ENCODE measurements at places on chromosomes 12 and 14. TPM values are rescaled to one million over a fixed set of nuclear protein-coding genes. Genes with fewer than 3 reads are reported as not detected.
A peak's percentile ranks its signal among the peaks of the same experiment; 100 is the strongest.

DNA sequence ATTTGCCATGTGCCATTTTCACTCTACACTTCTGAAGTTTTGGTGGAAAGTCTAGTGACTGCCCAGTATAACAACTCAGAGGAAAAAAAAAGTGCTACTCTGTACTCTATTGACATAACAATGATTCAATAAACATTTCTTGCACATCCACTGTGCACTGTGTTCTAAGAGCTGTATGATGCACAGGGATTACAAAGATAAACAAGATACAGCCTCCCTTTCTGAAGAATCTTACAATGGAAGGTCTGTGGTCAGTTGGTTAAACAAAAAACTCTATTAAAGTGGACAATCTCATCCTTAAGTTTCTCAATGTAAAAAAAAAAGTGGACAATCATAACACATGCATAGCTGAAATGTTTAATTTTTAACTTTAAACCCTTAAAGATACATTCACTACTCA is 105.7 kb upstream of the RASSF8 start:
- no peak for DNase-seq

- peak; percentile 51 for DNase-seq
Observed at GRCh38 chr12:51951843-51952722, 584 bp downstream of the ACVR1B start.

GRCh38 chr12:101891462-101891971 is 14.1 kb downstream of the DRAM1 start:
- DNase-seq = no peak

GRCh38 chr12:55850893-55851292 is 8.2 kb upstream of the MMP19 start:
- DNase-seq = no peak

DNA sequence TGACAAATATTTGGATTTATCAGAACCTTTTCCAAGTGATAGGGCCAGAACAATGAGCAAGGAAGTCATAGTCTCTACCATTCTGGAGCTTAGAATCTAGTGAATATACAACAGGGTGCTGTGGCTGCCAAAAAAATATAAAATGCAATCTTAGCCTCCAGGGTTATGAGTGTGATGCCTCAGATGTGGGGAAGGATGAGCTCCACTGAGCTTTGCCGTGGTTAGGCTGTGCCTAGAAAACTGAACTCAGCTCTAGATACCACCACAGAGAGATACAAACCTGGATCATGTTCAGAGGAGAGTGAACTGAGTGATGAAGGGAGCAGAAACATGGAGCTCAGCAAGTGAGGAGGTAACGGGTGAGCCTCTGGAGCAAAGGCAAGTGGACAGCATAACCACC is 138.1 kb upstream of the HIF1A start:
- DNase-seq = no peak

- no peak for DNase-seq
Observed at GRCh38 chr12:79378496-79378895, 312.3 kb downstream of the PAWR start.

DNA sequence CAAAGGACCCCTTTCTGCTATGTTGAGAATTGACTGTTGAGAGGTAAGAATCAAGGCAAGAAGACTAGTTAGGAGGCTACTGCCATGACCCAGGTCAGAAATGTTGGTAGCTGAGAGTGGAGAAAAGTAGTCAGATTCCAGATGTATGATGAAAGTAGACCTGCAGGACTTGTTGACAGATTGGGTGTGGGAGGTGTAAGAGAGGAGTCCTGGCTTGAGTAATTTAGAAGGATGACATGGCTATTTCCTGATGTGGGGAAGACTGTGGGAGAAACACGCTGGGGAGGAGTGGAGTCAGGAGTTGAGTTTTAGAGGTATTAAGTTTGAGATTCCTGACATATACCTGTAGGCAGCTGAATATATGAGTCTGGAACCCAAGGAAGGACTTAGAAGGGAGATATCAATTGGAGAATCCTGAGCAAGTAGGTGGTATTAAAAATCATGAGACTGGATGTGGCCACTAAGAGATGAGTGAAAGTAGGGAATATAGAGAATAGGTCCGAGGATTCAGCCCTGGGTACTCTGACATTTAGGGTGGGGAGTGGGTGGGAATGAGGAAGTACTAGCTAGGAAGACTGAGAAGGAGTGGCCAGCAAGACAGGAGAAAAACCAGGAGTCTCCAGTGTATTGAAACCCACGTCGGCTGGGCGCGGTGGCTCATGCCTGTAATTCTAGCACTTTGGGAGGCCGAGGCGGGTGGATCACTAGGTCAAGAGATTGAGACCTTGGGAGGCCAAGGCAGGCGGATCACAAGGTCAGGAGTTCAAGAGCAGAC is 12.6 kb upstream of the DDX47 start:
- no peak for DNase-seq

DNA sequence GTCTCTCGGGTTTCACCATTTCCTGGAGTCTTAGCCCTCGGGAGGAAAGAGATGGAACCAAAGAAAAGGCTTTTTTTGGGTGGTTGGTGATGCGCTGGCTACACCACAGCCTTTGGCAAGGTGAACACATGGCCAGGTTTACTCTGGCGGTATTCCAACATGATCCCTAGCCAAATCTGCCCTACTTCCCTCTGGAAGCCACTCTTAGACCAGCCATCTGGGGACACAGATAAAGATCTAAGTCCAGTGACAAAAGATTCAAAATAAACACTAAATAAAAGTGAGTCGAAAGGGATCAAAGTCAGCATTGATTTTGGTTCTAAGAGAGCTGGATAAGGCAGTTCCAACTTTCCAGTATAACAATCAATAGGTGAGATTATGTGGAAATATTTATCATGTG is 694.5 kb downstream of the VRK1 start:
- no peak for DNase-seq

DNA sequence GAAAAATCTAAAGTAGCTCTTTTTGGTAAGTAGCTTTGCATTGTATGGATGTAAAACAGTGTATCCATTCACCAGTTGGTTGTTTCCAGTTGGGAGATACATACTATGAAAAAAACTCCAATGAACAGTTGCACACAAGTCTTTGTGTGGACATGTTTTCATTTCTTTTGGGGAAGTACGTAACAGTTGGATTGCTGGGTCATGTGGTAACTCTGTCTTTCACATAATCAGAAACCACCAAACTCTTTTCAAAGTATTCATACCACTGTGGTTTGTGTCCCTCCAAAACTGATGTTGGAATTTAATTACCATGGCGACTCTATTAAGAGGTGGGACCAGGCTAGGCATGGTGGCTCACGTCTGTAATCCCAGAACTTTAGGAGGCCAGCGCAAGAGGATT is 58.9 kb upstream of the RESF1 start:
- no peak for DNase-seq

DNA sequence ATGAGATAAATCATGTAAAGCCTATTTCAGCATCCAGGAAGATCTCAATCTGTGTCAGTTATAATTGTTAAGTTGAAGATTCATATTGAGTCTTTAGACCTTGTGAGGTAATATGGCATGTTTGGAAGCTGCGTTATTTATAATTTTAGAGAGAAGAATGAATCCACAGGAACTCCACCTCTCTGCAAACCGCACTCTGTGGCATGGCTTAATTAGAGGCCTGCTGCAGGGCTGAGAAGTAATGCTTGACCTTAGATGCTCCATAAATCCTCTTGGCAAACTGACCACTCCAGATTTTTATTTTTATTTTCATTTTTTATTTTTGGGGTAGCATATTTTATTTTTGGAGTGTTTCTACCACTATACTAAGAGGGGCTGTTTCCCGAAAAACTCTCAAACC is 28.8 kb downstream of the BCAT1 start:
- no peak for DNase-seq

DNA sequence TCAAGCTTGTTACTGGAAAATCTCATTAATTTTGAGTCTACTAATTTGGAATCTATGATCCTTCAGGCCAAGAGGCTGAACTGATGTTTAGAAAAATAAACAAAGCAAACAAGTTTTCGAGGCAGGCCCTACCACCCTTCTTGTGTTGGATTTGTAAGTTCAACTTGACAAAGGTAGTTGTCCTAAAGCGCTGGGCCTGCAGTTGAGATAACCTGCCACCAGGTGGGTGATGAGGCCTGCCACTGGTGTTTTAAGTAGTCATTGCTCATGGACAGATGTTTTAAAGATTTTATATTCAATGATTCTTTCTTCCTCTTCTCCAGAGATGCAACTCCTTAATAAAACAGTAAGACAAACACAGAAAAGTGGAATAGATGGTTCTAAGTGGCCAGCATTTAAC is 19.4 kb downstream of the ACVRL1 start:
- DNase-seq = no peak

- peak; percentile 54 for DNase-seq
Observed at GRCh38 chr14:76917745-76918255, 91.6 kb downstream of the LRRC74A start.

DNA sequence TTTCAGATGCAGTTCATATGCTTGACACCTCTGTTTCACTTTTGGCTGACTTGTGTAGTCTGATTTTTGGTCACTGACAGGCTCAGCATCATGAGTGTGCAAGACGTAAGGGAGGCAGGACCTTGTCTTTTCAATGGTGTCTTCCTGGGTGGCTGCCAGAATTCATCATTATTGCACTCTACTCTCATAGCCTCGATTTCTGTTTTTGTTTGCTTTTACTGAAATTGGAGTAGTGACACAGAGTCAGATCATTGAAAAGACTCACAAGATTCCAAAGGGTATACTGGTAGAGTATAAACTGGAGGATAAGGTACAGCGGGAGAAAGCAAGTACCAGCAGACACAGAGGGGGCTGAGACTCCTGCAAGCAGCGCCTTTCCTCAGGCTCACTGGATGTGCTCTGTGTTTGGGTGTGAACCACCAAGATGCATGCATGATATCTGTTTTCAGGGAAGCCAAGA is 126.3 kb upstream of the FGD4 start:
- DNase-seq = no peak

DNA sequence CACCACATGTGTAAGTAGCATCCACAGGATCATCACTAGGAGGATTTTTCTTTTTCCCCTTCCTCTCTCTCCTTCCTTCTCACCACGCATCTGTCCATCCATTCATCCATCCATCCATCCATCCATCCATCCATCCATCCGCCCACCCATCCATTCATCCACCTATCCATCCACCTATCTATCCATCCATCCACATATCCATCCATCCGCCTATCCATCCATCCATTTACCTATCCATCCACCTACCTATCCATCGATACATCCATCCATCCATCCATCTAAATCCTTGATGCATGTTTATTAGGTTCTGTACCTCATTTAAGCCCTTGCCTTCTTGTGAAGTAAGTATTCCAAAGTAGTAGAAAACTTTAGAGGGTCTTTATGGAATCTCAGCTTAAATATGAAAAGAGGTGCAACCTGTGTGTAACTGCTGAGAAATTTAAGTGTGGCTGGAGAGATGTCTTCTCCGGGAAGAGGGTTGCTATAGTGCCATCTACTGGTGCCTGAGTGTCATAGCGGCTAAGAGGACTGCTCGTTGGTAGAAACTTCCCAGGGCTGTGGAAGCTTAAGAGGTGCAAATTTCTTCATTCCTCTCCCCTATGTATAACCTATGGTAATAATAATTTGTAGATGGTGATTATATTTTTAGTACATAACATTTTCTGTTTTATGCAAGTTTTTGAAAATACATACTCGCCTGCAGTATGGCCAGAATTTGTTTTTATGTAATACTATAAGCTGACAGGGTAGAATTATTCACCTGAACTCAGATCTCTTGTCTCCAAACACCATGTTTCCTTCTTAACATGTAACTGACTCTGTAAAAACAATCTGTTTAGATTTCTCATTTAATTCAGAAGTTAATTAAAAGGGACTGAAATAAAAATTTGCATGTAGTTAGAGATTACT is 46.0 kb downstream of the MYO1H start:
- DNase-seq = peak; percentile 12

DNA sequence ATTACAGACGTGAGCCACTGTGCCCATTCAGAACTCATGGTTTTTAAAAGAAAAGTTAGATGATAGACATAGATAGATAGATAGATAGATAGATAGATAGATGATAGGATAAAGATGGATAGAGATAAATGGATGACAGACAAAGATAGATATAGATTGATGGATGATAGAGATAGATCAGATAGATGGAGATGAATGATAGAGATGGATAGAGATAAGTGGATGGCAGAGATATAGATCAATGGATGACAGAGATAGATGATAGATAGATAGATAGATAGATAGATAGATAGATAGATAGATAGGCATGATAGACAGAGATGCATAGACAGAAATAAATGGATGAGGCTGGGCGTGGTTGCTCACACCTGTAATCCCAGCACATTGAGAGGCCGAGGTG is 13.7 kb upstream of the SLC25A3 start:
- DNase-seq = no peak

DNA sequence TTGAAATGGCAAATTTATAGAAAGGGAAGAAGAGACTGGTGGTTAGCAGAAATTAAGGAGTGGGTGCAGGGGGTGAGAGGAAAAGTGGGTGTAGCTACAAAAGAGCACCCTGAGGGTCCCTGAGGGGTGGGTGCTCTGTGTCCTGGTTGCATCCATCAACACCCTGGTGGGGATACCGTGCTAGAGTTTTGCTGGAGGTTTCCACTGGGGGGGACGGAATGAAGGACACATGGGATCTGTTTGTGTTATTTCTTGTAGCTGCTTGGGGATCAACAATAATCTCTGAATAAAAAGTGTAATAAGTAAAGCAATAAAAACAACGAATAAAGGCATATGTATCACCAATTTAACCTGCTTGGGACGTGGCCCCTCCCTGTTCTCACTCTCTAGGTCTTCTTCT is 175.3 kb downstream of the KIF26A start:
- DNase-seq = no peak

DNA sequence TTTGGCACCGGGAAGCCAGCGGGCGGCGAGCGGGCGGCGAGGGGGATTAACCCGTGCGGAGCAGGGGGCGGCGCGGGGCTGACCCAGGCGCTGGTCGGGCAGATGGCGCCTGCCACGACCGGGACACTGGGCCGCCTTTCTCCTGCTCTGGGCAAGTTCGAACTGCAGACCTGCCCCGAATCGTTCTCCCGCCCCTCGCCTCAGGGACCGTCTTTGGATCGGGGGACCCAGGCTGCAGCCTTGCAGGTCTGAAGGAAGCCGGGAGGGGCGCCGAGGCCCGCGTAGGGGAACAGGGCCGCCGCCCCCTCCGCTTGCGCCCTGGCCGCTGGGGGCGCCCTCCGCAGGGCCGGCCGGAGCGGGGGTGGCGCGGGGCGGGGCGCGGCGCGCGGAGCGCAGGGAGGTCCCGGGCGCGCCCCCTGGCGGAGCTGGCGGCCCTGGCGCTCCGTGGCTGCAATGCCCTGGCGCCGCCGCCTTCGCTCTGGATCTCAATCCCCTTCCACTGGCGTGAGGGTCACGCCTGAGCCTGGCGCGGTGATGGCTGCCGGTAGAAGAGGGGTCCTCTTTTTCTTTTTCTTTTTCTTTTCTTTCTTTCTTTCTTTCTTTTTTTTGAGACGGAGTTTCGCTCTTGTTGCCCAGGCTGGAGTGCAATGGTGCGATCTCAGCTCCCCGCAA is 449 bp upstream of the LTBP2 start:
- peak; percentile 92 for DNase-seq

The TAMALIN gene
- 42.2 TPM for total RNA-seq

The SYCP3 gene
- not detected for total RNA-seq

The RDH5 gene
- total RNA-seq = 7.9 TPM

The GLIPR1L1 gene
- not detected for total RNA-seq

The PPP4R4 gene
- total RNA-seq = 14.2 TPM

The KRT83 gene
- not detected for total RNA-seq
